Thyroid gland (tissue), 4 donors: ENCODE measurements at places on chromosomes 6 and 20. TPM values are rescaled to one million over a fixed set of nuclear protein-coding genes. Genes with fewer than 3 reads are reported as not detected.

GRCh38 chr6:142913036-142913510, 31.9 kb downstream of the HIVEP2 start:
- DNase-seq = no peak

GRCh38 chr20:7449269-7449668, 491.0 kb downstream of the HAO1 start:
- DNase-seq = no peak

DNA sequence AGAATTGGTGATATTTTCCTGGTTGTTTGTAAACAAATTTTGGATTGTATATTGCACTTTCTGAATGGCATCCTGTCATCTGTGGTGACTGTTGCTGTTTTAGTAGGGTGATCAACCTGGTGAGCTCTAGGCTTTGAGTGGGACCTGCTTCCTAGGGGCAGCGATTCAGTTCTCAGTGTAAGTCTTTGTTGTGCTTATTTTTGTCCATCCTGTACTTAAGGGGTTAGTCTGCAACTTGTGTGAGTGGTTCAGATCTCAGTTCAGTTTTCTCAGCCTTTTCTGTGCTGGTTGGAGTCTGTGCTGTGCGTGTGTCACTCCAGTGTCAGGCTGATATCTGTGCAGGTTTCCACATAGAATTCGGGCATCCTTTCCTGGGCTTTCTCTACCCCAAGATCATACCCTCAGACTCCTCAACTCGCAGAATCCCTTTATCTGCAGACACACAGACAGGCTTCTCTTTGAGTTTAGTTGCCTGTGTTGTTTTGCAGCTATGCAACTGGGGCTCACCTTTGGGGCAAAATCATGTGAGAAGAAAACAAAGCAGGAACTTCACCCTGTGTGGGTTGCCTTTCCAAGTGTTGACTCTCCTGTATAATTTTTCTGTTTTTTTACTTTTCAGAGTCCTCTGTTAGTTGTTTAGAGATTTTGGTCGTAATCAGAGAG, 177.7 kb downstream of the FARS2 start:
- no peak for DNase-seq

DNA sequence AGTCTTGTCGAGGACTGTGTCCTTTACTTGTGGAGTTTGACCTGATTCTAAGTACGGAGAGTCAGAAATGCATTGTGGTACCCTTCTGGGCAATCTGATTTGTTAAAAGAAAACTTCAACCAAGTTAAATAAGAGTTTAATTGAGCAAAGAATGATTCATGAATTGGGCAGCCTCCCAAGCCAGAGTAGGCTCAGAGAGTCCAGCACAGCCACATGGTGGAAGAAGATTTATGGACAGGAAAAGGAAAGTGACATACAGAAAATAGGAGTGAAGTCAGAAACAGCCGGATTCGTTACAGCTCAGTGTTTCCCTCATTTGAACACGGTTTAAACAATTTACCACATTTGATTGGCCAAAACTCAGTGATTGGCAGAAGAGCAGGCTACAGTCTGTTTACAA, 329.2 kb downstream of the DHX35 start:
- no peak for DNase-seq

DNA sequence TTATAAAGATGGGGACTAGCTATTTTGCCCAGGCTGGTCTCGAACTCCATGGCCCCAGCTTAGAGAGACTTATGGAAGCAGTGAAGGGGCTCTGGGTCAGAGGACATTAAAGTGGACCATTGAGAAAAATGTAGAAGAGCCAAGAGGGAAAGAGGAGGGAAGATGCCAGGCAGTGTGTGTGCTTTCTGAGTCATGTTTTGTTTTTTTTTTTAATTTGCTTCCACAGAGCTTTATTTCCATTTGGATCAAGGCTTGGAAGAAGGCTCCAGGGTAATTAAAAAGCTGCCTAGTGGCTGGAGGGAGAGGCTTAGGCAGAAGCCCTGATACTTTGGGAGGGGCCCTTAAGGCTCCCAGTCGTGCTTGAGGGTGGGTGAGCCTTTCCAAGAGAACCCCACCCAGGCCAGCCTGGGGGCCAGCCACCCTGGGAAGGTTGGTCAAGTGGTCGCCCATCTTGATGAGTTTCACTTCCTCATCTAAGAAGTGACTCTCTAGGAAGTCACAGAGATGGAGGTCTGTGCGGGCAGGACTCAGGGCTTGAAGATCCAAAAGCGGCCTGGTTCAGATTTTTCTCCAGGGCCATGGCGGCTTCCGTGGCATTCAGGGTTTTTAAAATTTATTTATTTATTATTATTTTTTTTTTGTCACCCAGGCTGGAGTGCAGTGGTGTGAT, 3.0 kb upstream of the ZNF335 start:
- no peak for DNase-seq

- no peak for DNase-seq
Measured at GRCh38 chr20:17571153-17571527, 1.3 kb downstream of the DSTN start.

DNA sequence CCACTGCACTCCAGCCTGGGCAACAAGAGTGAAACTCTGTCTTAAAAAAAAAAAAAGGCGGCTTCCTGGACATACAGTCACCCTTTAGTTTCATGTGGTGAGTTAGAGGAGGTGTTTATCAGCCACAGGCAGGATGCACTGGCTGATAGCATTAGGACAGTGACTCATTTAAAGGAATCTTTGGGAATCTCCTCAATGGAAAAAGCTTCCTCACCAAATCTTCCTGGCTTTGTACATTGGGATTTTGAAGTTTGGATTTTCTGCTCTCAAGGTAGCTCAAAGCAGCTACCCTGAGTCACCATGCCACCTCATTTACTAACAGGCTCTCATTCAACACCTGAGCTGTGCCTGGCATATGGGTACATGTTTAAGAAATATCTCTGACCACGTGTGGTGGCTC, 20.2 kb downstream of the PRPH2 start:
- DNase-seq = no peak

DNA sequence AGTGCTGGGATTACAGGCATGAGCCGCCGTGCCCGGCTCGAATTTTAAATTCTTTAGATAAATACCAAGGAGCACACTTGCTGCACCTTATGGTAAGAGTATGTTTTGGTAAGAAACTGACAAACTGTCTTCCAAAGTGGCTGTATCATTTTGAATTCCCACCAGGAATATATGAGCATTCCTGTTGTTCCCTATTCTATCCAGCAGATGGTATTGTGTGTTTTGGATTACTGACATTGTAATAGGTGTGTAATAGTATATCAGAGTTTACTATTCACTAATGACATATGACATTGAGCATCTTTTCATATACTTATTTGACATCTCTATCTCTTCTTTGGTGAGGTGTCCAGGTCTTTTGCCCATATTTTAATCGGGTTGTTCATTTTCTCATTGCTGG, 40.5 kb downstream of the TGM6 start:
- no peak for DNase-seq

GRCh38 chr20:12925863-12926793, 82.6 kb upstream of the SPTLC3 start:
- no peak for DNase-seq

DNA sequence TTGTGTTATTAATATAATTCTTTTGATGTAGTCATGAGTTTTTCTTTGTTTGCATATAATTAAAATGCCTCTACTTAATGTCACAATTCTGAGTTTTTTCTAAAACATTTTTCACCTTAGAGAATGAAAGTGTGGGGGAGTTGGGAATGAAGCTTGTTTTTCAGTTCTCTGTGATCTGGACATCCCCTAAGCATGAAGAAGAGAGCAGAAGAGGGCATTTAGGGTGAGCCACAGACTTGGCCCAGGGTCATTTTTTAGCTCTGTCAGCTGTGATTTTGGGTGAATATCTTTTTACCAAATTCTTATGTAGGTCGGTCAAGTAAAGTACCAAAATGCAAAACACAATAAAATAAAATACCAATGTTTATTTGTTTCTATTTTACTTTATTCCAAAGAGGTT, 3.9 kb downstream of the OTOR start:
- no peak for DNase-seq

- no peak for DNase-seq
Measured at GRCh38 chr6:72421387-72421786, 200.5 kb upstream of the KCNQ5 start.

DNA sequence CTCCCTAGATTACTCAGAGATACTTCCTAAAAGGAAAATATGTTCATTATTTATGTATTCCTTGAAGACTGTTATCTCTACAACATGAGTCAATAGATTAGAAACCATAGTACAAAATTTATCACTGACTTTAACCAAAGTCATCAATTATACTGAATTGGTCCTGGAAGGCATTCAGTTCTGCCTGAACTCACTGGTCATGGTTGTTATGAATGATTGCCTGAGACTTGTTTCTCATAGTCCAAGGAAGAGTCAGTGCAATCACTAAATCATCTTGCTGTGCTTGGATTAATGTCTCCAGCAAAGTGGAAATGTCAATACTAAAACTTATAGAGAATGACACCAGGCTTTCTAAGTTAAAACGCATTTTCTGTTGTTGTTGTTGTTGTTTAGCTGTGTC, 878.6 kb upstream of the MANEA start:
- DNase-seq = no peak

DNA sequence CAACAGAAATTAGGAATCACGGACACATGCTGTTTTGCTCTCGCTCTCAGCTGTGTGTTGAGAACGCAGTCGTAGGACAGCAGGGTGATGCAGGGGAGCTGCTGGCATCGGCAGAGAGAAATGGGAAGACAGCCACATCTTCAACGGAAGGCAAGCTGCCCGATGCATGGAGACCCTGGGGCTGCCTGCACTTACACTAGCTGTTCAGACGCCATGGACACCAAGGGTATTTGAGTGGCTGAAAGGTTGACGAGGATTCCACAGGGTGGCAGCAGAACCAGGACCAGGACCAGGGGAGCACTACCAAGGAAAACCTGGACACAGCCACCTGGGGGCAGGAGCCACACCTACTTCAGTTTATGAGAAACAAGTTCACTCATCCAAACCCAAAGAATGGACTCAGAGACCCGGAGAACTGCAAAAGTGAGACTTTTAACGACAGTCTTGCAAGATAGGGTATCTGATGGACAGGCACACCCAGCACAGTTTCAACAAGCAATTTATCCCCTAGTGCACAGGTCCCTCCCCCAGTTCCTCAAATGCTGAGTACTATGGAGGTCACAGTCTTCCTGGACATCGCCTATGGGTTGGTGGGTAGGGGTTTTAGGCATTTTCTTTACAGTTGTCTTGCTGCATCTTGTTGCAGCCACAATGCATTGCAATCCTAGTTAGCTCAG, 56.3 kb upstream of the ENTPD6 start:
- DNase-seq = no peak

DNA sequence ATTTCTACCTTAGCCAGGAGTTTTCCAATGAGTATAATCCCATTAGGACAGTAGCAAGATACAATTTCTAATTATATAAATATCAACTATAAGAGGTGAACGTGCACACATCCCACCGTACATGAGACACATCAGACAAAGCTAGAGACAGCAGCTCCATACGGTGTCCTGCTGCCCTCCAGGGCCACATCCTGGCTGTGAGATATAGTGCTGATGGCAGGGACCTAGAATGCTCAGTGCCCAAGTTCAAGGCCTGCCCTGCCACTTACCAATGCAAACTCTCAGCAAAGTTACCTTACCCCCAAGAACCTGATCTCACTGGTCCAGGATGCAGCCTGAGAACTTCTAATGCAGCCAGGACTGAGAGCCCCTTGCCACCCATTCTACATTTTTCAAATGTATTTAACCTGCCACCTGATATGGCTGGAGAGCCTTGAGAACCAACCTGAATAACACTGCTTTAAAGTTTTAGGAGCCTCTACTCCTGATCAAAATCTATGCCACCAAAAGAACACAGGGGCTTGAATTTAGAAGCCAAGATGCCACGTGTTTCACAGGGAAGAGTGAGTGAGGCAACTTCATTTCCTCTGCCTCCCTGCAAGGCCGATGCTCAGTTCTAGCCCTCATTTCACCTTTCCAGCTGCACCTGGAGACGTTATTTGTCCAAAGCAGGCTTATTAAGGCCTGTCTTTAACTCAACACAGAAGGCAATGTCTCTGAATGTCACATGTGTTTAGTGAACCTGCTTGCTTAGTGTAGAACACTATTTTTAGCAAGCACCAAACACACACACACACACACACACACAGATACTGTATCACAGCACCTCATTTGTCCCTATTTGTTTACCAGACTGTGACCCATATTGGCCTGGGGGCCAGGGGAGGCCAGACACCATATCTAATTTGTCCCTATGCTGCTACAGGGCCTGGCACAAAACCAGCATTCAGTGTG, 6.1 kb downstream of the NFATC2 start:
- no peak for DNase-seq

The GFRA4 gene
- total RNA-seq = not detected

The GSTA3 gene
- total RNA-seq = not detected

The CEBPB gene
- 132 TPM for total RNA-seq

The BNIP5 gene
- total RNA-seq = not detected

The RNF146 gene
- total RNA-seq = 138 TPM

The PIGT gene
- 85.0 TPM for total RNA-seq

The RNF182 gene
- total RNA-seq = 4.5 TPM
